ENCODE measurements at places on chromosomes 12 and 14.

GRCh38 chr12:118325081-118325480 is 47.6 kb downstream of the TAOK3 start:
- no peak for DNase-seq

GRCh38 chr14:45810152-45810872 is 557.3 kb upstream of the MIS18BP1 start:
- no peak for DNase-seq

DNA sequence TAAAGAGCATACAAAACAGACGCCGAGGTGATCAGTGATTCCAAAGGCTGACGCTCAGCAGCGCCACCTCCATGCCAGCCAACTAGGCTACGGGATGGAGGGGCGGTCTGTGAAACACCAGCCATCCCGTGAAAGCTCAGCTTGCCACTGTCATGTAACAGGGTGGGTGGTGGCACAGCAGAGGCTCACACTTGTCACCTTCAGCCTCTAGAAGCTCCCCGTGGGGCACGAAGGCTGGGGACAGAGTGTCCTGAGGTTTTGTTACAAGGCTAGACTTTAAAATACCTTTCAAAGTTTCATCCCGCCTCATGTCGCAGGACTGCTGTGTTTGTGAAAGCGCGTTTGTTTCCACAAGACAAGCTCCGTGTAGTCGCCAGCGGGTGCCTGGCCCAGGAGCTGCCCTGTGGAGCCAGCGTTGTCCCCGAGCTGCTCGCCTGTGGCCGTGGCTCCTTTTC is 20.7 kb downstream of the XRCC3 start:
- DNase-seq, result no peak

DNA sequence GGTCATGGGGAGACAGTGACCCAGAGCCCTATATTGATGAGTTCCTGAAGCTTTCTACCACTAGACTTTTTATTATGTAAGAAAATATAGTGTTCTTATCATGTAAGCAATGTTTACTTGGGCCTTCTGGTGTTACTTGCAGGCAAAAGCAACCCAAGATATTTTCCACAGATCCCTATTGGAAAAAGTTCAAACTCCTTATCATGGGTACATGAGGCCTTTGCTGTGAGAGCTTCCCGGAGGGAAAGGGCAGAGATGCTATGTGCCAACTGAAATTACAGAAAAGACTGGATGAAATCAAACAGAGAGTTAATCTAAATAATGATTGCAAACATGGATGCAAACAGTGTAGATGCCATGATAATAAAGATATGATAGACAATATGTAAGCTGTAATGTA is 361.5 kb downstream of the FUT8 start:
- no peak for DNase-seq

GRCh38 chr12:105343836-105344235 is 13.3 kb downstream of the C12orf75 start:
- DNase-seq, result no peak

DNA sequence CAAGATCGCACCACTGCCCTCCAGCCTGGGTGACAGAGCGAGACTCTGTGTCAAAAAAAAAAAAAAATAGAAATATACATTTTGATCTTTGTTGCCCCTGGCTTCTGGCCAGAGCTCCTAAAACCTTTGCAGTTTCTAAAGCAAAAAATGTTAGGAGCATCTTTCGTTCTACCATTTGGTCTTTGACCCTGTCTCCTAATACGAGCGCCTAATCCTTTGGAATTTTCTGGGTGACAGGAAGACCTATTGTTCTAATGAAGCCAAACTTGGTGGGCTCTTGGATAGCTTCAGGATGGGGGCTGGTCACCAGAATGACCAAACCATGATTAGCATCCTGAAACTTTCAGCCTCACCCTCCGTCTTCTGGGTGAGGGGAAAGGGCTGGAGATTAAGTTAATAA is 32.3 kb upstream of the CLIP1 start:
- DNase-seq, result no peak

DNA sequence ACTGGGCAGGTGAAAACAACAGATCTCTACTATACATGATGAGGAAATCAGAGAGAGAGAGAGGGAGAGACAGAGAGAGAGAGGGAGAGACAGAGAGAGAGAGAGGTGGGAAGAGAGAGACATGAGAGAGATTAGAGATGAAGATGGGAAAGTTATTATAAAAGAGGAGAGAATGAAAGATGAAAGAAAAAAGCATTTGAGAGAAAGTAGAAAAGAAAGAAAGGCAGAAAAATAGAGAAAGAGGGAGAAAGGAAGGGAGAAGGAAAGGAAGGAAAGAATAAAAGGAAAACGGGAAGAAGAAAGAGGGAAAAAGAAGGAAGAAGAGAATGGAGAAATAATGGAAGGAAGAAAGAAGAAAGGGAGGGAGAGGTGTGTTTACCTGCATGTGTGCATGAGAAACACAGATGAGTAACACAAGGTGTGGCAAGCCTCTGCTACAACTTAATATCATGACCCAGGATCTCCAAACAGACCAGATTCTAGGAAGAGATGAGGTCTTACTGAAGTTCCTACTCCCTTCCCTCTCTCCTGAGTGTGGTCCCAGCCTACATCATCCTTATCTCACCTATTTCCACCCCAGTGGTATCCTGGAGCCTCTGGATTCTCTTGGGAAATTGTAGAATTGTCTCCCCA is 176.3 kb downstream of the C12orf75 start:
- no peak for DNase-seq

DNA sequence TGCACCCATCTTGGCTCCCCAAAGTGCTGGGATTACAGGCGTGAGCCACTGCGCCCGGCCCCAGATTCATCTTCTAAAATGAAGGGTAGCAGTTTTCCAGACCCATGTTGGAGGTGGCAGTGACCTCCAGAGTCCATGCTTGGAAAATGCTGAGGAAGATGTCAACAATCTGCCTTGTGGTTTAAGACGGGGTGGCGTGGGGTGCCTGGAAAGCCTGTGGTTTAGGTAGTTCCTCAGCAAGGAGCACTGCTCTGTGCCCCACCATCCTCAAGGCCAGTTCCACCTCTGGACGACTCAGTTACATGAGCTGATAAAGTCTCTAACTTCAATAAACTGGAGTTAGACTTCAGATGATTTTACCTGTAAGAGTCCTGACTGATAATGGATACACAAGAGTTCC is 48.6 kb downstream of the DRAM1 start:
- DNase-seq, result no peak

- no peak for DNase-seq
Observed at GRCh38 chr12:48292040-48292439, 58.7 kb downstream of the ZNF641 start.

- no peak for DNase-seq
Observed at GRCh38 chr14:21543963-21544362, 17.8 kb upstream of the SALL2 start.

- no peak for DNase-seq
Observed at GRCh38 chr12:123092866-123093265, 58.0 kb downstream of the PITPNM2 start.

GRCh38 chr12:117188961-117189724 is 1.1 kb downstream of the FBXO21 start:
- peak; percentile 17 for DNase-seq

DNA sequence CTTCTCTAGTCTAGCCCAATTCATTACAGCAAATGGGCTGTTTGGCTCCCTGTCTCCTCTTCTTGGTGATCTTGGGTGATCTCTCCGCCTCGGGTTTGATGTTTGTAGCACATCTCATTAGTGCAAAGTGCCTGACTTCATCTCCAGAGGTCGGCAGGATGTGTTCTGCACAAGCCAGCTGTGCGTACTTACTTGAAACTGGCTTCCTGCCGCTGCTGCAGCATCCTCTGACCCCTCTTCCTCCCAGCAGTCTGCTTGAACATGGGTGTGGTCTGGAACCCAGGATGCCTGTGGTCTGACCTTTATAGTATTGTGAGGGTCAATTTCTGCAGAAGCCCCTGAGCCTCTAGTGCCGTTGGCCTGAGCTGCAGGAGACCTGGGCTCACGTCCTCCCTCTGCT is 99.2 kb downstream of the BEGAIN start:
- no peak for DNase-seq

DNA sequence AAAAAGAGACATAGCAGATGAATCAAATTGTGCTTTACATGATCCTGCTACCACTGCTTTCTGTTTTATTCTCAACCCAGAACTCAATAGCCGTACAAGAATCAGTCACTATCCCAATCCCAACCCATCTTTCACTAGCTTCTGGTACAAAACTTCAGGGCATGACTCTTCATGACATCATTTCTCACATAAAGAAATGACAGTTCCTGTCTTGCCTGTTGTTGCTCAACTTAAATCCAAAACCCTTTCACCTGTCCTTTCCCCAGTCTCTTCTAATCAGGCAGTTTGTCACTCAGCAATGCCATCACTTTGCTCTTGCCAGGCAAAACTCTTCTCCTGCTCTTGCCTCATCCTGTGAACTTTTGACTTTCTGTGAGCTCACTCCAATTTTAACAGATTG is 962.8 kb downstream of the GALC start:
- DNase-seq, result no peak

- DNase-seq, result peak; percentile 82
Observed at GRCh38 chr12:121717041-121717699, 4.6 kb downstream of the TMEM120B start.

- DNase-seq, result no peak
Observed at GRCh38 chr12:13127444-13127843, 24.0 kb upstream of the GSG1 start.

DNA sequence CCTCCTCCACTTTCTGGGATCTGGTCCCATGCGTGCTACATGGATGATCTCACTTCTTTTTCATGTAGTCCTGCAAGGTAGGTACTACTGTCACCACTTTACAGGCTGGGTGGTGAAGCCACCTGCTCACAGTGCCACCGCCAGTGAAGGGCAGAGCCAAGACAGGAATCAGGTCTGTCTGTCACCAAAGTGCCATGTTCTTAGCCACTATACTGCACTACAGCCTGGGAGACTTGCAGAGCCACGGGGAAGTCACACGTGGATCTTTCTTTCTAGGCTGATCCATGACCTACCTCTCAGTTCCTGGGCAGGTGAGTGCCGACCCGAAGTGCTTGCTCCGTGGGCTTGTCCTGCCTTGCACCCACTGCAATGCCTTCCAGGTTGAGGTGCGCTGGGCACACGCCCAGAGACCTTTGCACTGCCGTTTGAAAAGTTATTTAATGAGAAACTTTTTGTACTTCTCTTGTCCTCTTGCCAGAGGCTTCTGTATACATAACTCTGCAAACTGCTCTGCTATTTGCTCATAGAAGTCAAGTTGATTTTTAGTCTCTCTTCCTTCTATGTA is 19.7 kb upstream of the CLMN start:
- DNase-seq, result no peak

DNA sequence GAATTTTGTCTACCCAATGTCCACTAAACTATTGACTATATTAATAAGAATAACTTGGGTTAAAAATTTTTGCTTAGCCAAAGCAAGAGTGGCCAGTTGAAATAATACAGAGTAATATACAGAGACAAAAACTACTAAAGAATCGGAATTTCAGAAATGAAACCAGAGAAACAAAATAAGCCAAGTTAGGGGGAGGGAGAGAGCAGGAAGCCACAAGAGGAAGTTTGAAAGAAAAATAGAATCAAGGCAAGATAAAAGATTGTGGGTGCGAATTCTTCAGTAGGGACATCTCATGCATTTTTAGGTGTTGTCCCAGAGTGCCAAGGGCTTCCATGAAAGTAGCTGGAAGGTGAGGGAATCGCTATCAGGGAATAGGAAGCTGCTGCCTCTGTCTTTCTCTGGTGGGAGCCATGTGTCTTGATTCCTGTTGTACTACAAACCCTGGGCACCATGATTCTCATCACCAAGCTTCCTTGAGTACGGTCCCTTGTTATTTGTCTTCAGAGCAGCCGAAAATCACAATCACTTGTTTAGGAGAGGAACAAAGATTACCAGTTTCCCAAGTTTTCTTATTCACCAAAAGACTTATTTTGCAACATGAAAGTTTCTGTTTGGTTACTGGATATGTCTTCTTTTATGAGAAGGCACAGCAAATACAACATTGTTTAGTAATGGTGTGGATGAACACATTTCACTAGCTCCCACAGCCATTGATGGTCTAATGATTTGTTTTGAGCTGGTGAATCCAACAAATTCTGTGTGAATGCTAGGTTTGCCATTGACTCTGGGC is 16.7 kb downstream of the NEUROD4 start:
- no peak for DNase-seq

DNA sequence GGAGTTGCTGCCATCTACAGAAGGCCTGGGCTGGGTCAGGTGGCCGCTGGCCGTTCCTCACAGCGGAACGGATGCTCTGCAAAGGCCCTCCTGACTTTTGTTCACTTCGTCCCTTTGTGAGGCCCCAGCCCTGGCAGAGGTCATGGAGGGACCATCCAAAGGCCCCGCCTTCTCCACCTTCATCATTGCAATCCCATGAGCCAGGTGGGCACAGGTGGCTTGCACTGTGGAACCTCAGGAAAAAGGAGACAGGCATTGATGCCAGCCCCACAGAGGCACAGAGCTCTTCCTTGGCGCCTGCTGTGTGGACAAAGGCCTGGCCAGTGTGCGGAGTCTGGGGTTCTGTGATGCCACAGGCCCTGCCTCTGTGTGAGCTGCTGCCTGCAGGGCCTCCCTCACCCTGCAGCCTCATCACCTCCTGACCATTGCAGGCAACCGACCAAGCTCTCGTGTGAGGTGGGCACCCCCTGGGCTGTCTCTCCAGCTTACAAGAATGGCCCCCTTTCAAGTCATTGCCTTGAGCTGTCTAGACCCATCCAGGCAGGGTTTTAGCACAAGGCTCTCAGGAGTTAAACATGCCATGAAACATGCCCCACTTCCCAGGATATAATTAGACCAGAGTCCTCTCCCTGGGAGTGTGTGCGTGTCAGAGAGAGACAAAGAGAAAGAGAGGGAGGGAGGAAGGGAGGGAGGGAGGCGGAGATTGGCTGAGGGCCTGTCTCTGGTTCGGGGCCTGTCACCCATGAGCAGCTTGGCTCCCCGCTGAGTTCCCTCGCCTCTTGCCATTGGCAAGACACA is 19.3 kb downstream of the NFKBIA start:
- peak; percentile 95 for DNase-seq

DNA sequence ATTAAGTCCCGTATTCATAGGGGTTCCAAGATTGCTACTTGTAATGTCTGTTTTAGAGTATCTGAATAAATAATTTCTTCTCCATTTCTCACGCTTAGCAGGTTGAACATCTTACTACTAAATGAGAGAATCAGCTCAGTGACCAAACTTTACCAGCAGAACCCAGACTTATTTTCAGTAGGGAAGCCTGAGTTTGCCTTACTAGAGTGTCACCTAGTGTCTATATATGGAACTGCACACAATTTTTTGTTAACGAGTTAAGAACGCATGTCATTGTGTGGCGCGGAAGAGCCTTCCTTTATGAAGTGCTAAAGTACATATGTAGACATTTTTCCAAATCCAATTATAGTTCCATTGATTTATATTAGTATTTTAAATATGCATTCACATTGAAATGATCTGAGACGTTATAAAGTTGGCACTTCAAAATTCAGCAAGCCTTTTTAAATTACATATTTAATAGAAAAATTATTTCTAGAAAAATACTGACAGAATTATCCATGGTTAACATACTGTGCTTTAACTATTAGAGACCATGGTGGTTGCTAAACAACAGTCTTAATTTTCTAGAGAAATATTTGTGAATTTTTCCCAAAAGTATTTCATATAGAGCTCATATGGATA is 88.3 kb downstream of the RPS29 start:
- peak; percentile 65 for DNase-seq

DNA sequence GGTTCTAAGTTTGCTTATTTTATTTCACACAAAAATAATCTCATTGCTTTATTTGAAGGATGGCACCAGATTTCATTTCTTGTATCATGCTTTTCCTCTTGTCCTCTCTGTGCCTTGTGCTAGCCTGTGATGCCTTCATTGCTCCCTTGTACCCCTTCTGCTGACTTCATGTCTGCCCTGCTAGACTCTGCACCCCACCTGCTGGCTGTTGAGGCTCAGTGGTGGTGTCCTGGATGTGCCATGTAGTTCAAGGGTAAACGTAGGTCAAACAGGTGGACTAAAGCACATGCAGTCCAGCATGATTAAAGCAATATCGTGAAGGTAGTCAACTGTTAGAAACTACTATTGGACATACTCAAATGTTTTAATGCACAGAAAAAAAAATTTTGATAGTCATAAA is 21.6 kb downstream of the MRPS35 start:
- DNase-seq, result no peak

All from brain microvascular endothelial cell (primary cell).